ENCODE measurements at places on chromosomes 5 and 9.

DNA sequence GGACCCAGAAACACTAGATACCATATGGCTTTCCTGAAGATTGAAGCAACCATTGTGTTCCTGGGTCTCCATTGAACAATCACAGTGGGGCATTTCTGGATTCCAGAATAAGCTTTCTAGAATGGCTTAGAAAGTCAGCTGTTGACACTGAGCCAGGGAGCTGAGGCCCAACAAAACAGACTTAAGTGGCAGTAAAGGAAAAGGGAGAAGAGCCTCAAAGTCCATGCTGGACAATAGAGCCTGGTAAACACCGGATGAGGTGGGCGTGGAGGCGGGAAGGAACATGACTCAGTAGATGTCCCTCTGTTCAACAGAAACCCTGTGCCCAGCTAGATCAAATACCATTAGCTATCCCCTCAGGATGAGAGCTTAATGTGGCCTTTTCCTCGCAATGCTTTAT, 14.8 kb downstream of the SPARC start:
- no peak for DNase-seq

GRCh38 chr5:55925712-55926111, 69.1 kb downstream of the IL6ST start:
- no peak for DNase-seq

DNA sequence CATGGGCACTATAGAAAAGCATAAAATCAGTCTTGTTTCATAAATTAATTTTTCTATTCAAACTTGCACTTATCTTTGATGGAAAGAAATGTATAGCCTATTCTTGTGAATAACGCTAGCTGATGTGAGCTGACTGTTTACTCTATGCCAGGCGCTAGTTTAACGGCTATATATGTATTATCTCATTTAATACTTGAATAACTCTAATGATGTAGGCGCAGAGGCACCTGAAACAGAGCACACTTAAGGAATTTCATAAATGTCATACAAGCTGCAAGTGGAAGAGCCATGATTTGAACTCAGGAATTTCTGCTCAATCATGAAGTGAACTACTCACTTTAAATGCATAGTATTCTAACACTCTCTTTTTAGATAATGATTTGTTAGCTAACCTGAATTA, 551.8 kb downstream of the PDE4D start:
- no peak for DNase-seq

DNA sequence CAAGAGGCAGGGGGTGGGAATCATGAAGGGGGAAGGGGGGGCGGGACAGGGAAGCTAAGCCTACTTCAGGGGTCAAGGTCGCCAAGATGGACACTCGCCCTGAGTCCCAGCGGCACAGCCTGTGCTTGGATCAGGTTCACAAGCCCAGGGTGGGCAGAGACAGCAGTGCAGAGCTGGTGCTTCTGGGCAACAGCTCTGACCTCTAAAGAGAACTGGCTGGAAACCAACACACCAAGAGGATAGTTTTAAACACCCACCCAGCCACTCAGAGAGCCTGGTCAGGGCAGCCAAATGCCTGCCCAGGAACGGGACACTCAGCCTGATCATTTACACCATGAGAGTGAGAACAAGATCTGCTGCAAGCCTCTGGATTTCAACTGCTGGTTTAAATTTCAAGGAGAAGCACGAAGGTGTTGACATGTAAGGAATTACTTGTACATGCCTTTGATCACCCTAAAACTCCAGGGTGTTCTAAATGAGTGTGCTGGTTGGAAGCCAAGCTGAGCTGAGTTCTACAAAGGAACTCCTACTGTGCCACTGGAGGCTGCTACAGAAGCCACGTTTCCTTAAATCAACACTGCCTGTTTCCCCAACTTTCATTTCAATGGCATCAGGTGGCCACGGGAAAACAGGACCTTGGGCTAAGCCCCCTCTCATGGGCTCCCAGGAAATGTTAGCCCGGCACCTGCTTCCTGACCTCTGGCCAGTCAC, 91.5 kb downstream of the TTLL11 start:
- DNase-seq: no peak

- DNase-seq: no peak
Observed at GRCh38 chr5:169566202-169566601, 17.4 kb upstream of the SPDL1 start.

DNA sequence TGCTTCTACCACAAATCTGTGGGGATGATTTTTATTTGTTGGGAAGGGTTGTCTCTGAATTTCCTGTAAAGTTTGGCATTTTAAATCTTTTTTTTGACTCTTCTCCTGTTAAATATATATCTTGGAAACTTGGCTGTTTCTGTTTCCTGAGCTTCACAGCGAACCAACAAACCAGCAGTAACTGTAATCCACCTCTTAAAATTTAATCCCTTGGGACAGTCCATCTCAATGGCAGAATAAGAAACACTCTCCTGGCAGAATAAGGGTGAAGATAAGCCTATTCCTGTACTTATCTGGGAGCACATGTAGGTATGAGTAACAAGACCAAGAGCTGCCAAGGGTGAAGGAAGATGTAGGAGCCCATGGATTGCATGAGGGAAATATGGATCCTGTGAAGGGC, 73.1 kb upstream of the RPS23 start:
- no peak for DNase-seq

DNA sequence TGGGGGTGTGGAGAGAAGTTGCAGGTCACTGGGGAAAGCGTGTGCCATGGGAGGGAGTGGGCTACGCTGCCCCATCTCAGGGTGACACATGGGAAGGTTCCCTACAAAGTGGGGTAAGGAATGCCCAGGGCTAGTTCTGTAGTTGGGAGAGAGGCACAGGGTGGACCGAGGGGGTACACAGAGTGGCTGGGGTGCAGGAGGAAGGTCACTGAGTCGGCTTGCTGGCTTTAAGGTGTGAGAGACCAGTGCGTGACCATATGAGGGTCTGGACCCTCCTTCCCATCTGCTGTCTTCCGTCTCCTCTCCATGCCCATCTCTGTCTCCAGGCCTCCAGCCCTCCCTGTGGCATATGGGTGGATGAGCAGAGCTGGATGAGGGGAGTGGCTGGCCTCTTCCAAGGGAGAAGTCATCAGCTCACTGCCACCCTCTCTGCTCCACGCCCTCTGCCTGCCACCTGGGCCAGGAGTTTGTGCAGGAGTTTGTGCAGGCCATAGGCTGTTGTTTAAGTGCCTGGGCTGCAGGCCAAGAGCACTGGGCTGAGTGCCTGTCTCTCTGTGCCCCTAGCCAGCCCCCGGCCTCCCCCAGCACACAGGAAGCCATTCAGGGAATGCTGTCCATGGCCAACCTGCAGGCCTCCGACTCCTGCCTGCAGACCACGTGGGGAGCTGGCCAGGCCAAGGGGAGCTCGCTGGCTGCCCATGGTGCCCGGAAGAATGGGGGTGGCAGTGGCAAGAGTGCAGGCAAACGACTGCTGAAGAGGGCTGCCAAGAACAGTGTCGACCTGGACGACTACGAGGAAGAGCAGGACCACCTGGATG, 96.8 kb downstream of the PHF2 start:
- no peak for DNase-seq
